ENCODE measurements at places on chromosomes 4 and X. TPM values are rescaled to one million over a fixed set of nuclear protein-coding genes. Genes with fewer than 3 reads are reported as not detected.

DNA sequence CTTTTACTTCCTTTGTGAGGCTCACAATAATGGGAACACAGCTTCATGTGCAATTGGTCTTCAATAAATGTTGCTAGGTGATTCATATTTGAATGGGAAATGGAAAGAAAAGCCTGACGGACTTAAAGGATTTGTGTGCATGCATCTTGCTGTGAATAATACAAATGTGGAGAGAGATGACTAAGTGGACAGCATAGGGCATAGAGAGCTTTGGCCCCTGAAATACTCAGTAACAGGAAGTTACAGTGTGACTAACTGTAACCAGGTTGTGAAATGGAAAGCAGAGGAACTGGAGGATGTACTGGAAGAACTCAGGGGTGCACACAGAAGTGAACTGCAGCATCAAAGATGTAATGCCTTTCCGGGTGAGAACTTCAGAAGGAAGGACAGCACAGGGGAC, 206.7 kb downstream of the MGST2 start:
- H3K36me3 ChIP-seq: no peaks in the 10 kb centered on the region
- peak overlapping the region; percentile 88 for H3K27ac ChIP-seq
- peak; percentile 97 for DNase-seq
- H3K4me3 ChIP-seq: peak overlapping the region; percentile 31

Gene CXCL6
- 8.1 TPM for total RNA-seq

Gene SLC7A11
- 67.2 TPM for total RNA-seq

Gene ERAS
- not detected for total RNA-seq

DNA sequence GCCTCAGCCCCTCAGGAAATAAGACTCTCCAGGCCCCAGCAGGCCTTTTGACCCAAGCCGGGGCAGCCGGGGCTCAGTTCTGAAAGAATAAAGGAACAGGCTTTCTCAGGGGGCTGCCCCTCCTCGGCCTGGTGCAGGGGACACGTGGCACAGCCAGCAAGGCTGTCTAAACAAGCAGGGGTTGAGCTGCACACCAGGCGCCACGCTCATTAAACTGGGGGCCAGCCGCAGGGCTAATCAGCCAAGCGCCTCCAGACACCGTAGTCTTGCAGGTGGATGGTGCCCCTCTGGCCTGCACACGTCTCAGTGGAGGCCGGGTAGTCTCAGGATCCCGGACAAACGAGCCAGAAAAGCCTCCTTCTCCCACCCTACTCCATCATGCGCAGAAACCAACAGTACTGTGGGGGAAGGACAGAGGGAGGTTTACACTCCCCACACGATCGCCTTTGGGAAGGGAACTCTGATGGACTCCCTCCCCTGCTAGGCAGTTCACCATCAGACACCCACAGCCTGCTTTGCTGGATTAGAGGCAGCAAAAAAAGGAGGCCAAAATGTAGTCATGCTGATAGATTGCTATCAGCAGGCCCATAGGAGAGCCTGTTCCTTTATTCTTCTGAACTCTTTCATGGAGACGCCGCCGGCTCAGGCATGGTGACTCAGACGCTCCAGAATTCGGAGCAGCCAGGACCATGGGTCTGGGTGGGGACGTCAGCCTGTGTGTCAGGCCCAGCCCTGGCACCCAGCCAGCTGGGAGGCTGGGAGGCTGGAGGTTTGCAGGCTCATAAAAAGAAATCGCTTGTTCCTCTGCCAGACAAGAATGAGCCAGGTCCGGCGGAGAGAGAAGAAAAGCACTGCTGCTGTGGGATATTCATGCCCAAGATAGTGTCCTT, 342.4 kb downstream of the BCOR start:
- peaks cover 24% of the 10 kb centered on the region for H3K4me1 ChIP-seq
- DNase-seq: peak; percentile 93
- 0 out of 2 replicates have a peak overlapping the region, but pooled peaks have one; percentile 36 for H3K4me3 ChIP-seq
- H3K36me3 ChIP-seq: no peaks in the 10 kb centered on the region
- no peaks in the 10 kb centered on the region for H3K27me3 ChIP-seq

DNA sequence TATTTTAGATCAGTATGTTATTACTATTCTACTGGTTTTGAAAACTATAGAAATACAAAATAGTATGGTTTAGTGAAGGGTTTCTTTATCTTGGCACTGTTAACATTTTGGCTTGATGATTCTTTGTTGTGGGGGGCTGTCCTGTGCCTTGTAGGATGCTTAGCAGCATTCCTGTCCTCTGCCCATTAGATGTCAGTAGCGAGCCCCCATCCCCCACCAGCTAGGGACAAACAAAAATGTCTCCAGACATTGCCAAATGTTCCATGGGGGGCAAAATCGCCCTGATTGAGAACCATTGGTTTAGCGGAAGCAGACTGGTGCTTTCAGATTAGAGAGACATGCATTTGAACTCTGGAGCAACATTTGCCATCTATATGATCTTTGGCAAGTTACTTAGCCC, 23.3 kb downstream of the SPARCL1 start:
- no peak overlapping the region for H3K27ac ChIP-seq
- H3K27me3 ChIP-seq: no peaks in the 10 kb centered on the region
- no peak for DNase-seq
- H3K4me1 ChIP-seq: peaks cover 25% of the 10 kb centered on the region
- H3K4me3 ChIP-seq: no peak overlapping the region

Gene MAGEB1
- not detected for total RNA-seq

Gene FAM47A
- not detected for total RNA-seq

DNA sequence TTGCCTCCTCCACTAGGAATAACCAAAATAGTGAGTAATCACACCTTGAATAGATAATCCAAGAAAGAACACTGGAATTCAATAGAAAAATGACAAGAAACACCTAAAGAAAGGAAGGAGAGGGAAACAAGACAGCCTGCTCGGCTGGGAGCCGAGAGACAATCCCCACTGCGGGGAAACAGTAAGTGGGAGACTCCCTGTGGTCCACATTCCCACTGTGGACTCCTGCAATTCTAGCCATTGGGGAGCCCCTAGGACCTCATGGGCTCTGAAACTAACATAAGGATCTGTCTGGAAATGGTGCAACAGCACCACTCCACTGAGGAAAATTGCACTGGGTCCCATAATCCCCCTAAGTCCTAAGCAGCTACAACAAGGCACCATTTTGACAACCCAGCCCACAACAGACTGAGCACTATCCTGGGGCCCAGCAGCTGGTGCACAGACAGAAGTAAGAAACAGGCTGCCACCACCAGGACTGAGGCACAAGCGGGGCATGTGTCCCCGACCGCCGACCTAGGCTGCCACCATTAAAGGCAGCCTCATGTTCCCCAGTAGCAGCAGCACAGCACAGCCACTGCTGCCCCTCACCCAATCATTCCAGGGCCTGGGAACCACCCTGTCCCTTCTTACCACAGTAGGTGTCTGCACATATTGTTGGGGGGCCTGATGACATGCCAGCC, 14.2 kb downstream of the LRBA start:
- no peak for DNase-seq
- no peaks in the 10 kb centered on the region for H3K4me1 ChIP-seq
- H3K27me3 ChIP-seq: no peaks in the 10 kb centered on the region

GRCh38 chrX:87105131-87105530, 412.5 kb upstream of the KLHL4 start:
- H3K36me3 ChIP-seq: no peaks in the 10 kb centered on the region
- no peak for DNase-seq
- H3K27me3 ChIP-seq: no peaks in the 10 kb centered on the region
- no peak overlapping the region for H3K4me3 ChIP-seq
- H3K27ac ChIP-seq: no peak overlapping the region
- no peaks in the 10 kb centered on the region for H3K4me1 ChIP-seq

GRCh38 chr4:151908734-151909497, 148.1 kb upstream of the GATB start:
- H3K27ac ChIP-seq: no peak overlapping the region
- H3K27me3 ChIP-seq: no peaks in the 10 kb centered on the region
- no peak overlapping the region for H3K4me3 ChIP-seq
- H3K4me1 ChIP-seq: no peaks in the 10 kb centered on the region

- H3K36me3 ChIP-seq: no peaks in the 10 kb centered on the region
- no peak overlapping the region for H3K4me3 ChIP-seq
- H3K27ac ChIP-seq: no peak overlapping the region
- no peak for DNase-seq
Observed at GRCh38 chr4:10613926-10614478, 70.6 kb downstream of the CLNK start.

DNA sequence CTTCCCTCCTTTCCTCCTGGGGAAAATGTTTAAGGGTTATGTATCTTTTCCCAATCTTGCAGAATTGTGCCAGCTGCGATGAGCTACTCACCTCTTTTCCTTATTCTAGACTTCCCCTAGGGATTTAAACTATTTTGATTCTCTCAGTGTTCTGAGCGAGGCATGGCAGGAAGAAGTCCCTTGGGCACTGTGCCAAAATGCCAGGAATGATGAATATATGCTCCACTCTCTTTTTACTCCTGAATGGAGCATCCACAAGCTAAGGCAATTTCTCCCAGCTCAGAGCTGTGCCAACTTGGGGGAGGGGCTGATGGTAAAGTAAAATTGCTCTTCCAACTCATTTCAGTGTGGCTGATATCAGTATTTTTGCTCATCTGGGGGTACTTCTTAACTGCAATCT, 4.0 kb upstream of the C4orf17 start:
- no peaks in the 10 kb centered on the region for H3K4me1 ChIP-seq
- H3K36me3 ChIP-seq: no peaks in the 10 kb centered on the region
- H3K4me3 ChIP-seq: no peak overlapping the region
- no peak for DNase-seq

Gene P2RY4
- total RNA-seq: not detected

GRCh38 chr4:86358257-86358656, 1.6 kb downstream of the MAPK10 start:
- no peaks in the 10 kb centered on the region for H3K27me3 ChIP-seq
- H3K27ac ChIP-seq: no peak overlapping the region
- H3K36me3 ChIP-seq: no peaks in the 10 kb centered on the region

DNA sequence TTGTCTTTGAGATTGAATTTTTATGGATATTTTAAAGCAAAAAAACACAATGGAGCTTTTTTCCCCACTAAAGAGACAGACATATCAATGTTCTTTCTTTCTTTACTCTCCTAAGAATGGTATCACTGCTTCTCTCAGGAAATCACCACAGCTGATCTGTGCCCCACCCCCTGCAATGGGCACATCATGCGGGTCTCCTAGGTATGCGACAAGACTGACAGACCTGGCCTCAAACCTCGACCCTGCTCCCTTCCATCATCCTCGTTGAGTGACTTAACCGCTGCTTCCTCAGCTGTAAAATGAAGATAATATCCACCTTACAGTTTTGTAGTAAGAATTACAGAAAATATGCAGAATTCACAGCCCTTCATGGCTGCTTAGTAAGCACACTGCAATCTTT, 58.3 kb downstream of the LEF1 start:
- H3K4me3 ChIP-seq: no peak overlapping the region
- H3K4me1 ChIP-seq: no peaks in the 10 kb centered on the region
- no peaks in the 10 kb centered on the region for H3K36me3 ChIP-seq
- DNase-seq: no peak

GRCh38 chrX:46770000-46770816, 11.3 kb upstream of the SLC9A7 start:
- no peaks in the 10 kb centered on the region for H3K27me3 ChIP-seq
- H3K27ac ChIP-seq: peak overlapping the region; percentile 95
- DNase-seq: peak; percentile 69
- H3K36me3 ChIP-seq: no peaks in the 10 kb centered on the region

Gene NEIL3
- 2.4 TPM for total RNA-seq

GRCh38 chr4:114649908-114650307, 51.3 kb downstream of the UGT8 start:
- H3K4me1 ChIP-seq: no peaks in the 10 kb centered on the region
- H3K27me3 ChIP-seq: 0 out of 2 replicates have a peak, but pooled peaks cover 7% of the 10 kb centered on the region
- H3K4me3 ChIP-seq: no peak overlapping the region
- H3K36me3 ChIP-seq: no peaks in the 10 kb centered on the region
- no peak overlapping the region for H3K27ac ChIP-seq

DNA sequence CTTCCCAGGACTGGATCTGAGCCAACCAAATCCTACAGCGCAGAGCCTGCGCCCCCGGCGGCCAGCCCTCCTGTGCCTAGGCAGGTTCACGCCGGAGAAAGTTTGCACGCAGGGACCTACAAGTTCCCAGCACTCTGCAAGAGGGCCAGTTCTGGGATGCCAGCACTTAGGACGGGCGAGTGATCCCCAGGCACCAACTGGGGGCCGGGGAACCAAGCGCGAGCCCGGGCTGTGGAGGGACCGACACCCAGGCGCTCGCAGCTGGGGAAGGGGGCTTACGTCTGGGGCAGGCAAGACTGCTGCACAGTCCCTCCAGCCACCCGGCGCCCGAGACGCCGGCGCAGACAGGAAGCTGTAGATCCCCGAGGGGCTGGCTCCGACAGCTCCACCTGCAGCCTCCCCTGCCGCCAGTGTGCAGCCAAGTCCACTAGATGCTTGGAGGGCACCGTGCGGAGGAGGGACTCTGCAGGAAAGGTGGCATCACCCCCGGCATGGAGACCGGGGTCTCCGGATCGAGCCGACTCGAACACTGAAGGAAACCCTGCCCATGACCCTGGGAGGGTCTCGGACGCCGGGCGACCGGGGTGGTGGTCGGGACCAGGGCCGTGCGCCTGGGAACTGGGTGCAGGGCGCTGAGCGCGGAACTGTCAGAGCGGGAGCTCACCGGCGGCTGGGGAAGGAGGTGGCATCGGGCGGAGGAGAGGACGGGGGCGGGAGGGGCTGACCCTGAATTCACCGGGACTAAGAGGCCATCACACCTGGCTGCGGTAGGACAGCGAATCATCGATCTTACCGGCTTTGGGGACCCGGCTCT, 566 bp downstream of the CORIN start:
- DNase-seq: peak; percentile 50
- peaks cover 10% of the 10 kb centered on the region for H3K4me1 ChIP-seq
- H3K4me3 ChIP-seq: peak overlapping the region; percentile 73
- H3K27ac ChIP-seq: no peak overlapping the region

DNA sequence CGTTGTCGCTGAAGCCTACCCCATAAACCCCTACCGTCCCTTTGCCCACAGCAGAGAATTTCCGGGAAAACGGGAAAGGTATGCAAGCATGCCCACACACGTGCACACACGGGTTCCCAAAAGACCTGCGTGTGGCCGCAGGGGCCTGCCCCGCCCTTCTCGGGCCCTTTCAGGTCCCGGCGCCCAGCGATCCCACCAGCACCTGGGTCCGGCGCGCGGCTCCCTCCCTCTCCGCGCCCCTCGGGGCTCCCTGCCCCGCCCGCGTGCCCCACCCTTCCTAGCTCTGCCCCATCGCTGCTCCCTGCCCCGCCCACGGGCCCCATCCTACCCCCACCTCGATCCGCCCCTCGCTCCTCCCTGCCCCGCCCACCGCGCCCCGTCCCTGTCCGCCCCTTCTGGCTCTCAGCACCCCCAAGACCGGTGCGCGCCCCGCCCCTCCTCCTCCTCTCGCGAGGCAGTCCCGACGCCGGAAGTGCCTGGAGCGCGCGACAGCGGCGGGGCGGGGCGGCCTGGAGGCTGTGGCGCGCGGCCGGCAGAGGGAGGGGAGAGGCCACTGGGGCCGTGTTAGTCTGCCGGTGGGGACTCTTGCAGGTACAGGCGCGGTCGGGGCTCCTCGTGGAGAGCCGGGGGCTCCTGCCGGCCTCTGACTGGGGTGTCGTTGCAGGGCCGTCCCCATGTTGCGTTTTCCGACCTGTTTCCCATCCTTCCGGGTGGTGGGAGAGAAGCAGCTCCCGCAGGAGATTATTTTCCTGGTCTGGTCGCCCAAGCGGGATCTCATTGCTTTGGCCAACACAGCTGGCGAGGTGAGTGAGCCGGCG, at the start of gene ANAPC4:
Gene ANAPC4, plus strand, starts transcription at position 510 of the 818 bp plus-strand sequence. Its CDS starts 165 bp downstream, at position 675.
- H3K27ac ChIP-seq: no peak within 1 kb of the TSS
- DNase-seq: peak; percentile 95
- peaks cover 7% of the 10 kb centered on the region for H3K4me1 ChIP-seq
- peak within 1 kb of the TSS; percentile 82 for H3K4me3 ChIP-seq

Gene USP53
- 43.3 TPM for total RNA-seq

Gene MAGED4
- total RNA-seq: 63.1 TPM
